Effector memory CD8-positive, alpha-beta T cell (primary cell): ENCODE measurements at places on chromosomes 16 and 17.

DNA sequence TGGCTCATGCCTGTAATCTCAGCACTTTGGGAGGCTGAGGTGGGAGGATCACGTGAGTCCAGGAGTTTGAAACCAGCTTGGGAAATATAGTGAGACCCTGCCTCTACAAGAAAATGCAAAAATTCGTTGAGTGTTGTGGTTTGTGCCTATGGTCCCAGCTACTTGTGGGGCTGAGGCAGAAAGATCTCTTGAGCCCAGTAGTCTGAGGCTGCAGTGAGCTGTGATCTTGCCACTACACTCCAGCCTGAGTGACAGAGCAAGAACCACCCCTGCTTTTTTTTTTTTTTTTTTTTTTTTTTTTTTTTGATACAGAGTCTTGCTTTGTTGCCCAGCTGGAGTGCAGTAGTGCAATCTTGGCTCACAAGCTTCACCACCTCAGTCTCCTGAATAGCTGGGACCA is 34.0 kb downstream of the ITGB3 start:
- no peak for DNase-seq

DNA sequence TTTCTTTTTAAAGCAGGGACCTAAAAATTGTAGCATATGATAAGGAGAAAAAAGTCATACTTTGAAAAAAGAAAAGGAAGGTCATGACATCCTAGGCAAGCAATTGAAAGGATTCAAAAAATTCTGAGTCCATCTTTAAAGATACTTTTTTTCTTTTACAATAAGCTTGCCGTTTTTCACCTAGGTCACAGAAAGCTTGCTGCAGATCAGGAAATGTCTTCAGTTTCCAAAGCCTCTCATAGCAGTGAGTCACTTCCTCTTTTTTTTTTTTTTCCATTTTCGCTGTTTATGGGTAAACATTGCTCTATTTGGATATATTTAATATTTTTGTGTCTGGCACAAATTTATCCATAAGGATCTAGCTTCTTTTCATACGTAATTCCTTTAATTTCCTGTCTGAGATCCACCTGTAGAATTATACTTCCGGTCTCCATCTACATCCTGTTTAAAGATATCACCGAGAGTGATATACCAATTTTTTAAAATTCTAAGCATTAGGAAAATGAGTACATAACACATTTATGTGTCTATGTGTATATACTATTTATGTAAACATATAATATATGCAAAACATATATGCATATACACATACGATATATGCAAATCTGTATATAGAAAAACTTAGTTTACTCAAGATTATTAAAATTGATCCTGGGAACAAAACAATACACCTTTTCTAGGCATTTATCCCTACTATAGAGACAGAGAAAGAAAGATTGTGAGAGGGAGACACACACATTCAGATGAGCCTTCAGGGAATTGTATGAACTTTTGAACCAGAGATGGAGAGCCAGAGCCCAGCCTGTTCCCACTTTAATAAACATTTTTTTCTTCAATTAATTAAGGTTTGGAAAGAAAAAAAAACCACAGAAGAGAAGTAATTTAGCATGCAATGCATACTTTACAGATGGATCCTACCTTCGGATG is 134.4 kb downstream of the SKAP1 start:
- DNase-seq = no peak

- DNase-seq = no peak
Observed at GRCh38 chr17:29252101-29252791, 5.6 kb downstream of the CRYBA1 start.

- no peak for DNase-seq
Observed at GRCh38 chr17:43695970-43696865, 34.5 kb upstream of the MEOX1 start.

DNA sequence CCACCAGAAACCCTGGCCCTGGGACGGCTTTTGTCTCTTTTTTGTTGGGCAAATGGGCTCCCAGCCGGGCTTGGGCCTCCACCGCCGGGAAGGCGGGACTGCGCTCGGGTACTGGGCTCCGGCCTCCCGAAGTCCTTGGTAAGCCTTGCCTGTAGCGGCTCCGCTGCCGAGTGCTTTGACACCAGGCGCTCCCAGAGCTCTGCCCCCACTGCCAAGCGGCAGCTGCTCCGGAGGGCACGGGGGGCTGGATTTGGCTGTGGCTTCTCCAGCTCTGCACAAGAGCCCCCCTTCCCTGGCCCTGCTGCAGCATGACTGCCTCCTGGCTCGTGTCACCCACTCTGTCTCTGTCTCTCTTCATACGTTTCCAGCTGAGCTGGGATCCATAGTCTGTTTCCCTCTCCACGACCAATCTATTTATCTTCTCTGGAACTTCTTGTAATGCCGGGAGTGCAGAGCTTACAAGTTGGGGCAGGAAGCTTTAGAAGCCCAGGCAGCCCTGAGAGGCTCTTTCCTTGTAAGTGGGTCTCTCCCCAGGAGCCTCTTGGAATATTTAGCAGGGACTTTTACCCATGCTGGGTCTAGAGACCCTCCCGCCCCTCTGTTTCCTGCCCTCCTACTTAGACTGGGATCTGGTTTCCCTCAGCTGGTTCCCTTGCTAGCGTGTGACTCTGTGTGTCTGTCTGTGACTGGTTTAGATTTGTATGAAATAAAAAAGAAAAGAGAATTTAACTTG is 246.9 kb upstream of the GSE1 start:
- DNase-seq = no peak

GRCh38 chr17:48148854-48149786 is 41.6 kb downstream of the SNX11 start:
- DNase-seq = no peak

DNA sequence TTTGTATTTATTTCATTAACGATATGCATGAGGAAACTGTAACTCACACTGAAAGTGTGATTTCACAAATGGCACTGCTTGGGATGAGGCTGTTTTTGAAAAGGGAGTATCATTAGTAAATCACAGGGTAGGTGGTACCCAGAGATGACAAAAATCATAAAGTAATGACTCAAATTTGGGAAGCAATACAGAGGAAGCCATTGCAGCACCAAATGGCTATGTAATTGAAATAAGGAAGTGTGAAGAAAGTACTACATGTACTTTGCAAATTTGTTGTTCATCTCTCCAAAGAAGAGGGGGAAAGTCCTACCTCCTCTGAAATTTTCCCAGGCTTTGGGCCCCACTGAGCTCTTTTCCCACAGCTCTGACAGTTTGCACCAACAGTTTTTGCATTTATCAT is 12.3 kb upstream of the ABCC12 start:
- no peak for DNase-seq

GRCh38 chr17:57920916-57921703 is 34.1 kb downstream of the CUEDC1 start:
- DNase-seq = no peak

- DNase-seq = no peak
Observed at GRCh38 chr17:51617986-51618385, 357.6 kb downstream of the UTP18 start.
